ENCODE measurements at places on chromosomes 3 and 15.

- DNase-seq: peak; percentile 47
Measured at GRCh38 chr3:42572278-42572677, 9.5 kb downstream of the SEC22C start.

- DNase-seq: peak; percentile 36
Measured at GRCh38 chr15:66472176-66472999, 25.2 kb downstream of the SNAPC5 start.

DNA sequence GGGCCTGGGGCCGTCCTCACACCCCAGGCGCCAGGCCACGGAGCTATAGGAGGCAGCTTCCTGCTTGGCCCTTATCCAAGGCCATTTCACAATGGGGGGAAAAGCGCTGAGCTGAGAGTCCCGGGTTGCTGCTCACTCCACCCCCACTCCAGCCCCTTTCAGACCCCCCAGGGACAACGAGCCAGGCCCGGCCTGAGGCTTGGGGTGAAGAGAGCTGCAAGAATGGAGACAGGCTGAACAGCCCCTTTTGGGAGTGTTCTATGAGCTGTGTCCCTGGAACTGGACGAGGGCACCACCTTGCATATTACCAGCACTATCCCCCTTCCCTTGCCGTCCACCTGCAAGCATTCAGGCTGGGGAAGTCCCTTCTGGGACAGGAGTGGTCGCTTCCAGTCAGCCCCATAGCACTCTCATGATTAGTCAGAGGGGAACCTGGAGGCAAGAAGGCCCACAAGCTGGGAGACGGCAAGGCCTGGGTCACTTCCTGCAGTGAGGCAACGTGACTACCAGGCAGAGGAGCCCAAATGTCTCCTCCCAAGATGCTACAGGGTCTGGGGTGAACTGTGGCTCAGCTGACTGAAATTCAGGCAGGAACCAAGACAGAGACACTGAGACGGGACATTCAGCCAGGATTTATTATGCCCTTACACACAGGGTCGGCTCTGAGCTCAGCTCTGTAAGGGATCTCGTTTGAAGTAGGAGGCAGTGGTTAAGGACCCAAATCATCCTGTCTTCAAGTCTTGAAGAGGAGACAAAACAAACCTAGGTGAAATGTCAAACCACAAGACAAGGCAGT is 8.6 kb upstream of the SRP14 start:
- peak; percentile 87 for DNase-seq

DNA sequence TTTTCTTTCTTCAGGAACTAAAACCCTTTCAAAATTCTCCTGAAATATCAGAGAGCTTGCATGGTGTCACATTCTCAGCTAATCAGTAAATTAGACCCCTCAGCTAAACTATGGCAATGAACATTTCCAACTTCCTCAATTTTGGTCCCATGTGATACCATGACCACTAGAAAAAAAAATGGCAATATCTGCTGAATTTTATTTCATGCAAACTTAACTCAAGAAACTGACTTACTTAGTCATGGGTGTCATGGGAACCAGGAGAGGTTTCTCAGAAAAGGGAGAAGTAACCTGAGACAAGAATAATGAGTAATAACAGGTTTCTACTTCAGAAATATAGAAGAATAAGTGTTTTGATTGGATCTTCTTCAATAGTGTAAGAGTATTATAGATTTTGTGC is 784.6 kb upstream of the ALCAM start:
- DNase-seq: peak; percentile 58

GRCh38 chr3:19885468-19885867 is 48.5 kb downstream of the EFHB start:
- peak; percentile 42 for DNase-seq

DNA sequence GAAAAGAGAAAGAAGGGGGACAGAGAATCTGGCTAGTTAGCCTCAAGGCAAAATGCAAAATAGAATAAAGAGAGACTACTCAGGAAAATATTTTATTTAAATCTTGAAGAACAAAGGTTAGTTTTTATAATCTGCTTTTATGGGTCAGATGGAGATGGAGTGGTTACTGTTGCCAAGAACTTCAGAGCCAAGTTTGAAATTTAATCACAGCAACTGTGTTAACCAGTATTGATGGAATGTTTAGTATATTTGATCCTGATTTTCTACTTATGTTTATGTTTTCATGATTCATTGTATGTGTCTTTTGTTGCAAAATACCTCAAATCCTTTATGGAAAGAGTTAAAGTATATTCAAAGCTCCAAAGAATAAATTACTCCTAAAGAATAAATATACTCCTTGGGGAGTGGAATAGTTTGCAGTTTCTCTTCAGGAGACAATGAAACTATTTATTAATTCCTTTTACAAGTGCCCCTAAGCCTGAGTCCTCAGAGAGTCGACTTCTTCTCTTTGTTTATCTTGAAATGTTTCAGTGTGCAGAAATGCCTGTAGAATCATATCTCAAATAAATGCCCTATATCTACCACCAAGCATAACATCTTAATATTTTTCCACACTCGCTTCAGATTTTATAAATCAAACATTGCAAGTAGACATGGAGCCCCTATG is 60.9 kb upstream of the THSD4 start:
- peak; percentile 45 for DNase-seq

- DNase-seq: no peak
Measured at GRCh38 chr3:184626923-184627322, 65.3 kb downstream of the EPHB3 start.

DNA sequence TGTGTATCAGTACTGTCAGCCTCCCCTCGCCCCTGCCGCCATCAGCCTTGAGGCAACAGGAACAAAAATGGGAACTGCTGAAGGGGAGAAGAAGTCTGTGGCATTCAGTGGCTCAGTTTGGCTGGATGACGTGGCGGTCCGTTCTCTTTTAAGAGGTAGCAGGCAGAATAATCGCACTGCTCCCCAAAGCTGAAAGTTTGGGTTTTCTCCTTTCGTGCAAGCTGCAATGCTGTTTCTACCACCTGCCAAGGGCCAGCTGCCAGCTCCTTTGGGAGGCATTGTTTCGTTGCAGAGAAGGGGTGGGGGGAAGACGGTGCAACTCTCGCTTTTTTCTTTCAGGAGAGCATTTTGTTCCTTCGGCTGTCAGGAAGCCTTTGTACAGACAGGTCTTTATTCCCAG is 369.6 kb upstream of the RORA start:
- no peak for DNase-seq

- no peak for DNase-seq
Measured at GRCh38 chr3:120587332-120587975, 8.7 kb upstream of the NDUFB4 start.
